ENCODE measurements at places on chromosomes 1 and 21.

GRCh38 chr1:240495601-240496000 lies 116.4 kb downstream of the GREM2 start:
- DNase-seq, result no peak

DNA sequence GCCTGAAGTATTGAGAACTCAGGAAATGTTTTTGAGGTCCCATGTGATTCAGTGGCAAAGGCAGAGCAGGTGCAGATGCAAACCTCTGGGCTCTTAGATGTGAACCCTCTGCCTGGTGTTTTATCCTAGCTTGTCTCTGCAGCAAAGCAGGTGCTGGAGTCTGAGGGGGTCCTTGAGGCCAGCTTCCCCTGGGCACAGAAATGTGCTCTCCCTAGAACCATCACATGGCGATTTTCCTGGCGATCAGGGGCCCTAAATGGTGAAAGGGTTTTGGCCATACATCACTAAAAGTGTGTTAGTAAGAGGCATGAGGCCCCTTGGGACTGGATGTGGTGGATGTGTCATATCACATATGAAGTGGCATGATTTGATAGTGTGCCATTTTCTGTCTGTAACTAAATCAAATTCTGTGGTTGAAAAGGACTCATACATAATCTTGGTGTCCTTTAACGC lies 144.8 kb downstream of the ST6GALNAC3 start:
- no peak for DNase-seq

- DNase-seq, result no peak
Observed at GRCh38 chr1:157090771-157091170, 8.8 kb downstream of the ETV3L start.

- peak; percentile 39 for DNase-seq
Observed at GRCh38 chr1:10693497-10694273, 102.8 kb downstream of the CASZ1 start.

DNA sequence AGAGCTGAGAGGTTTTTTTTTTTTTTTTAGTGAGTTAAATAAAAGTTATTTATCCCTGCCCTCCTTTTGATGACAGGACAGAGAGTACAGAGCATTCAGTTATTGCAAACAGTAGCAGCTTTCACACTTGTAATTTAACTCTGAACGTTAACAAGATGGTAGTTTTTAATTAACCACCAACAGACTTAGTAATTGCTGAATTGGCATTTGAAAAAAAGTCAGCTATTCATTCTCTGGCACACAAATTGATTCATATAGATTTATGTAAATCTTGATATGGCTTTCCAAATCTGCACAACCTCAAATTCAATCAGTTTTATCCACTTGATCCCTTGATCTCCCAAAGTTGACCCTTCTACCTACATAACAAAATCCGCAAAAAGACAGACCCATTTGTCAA lies 918 bp downstream of the LEMD1 start:
- no peak for DNase-seq

DNA sequence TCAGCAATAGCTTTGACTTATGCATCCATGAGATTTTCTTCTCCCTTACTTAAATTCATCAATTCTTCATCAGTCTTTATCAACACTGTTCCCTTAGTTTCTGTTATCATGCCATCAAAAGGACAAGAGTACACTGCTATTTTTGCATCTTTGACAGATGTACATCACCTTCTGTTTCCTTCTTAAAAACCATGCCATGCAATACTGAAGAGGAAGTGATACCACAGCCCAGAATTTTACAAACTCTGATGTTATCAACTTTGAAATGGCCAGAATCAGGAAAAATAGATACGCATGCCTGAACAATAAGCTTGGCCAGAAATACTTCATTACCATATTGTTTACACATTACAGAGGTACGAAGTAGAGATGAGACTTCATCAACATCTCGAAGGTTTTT lies 21.1 kb downstream of the FMO5 start:
- DNase-seq, result no peak

DNA sequence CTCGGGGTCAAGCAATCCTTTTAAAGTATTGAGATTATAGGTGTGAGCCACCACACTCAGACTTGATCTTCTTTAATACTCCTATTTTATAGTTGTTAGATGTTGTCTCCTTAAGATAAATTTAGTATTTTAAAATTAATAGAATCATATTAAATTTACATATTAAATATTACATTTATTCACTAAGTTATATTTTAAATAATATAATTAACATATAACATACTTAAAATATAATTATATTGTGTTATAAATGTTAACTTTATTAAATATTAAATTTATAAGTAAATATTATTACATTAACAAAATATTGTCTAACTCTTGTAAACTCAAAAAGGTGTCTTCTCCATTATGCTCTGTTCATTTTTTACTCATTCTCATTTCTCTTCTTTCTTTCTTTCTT lies 675.9 kb upstream of the ADGRL4 start:
- DNase-seq, result no peak

- DNase-seq, result no peak
Observed at GRCh38 chr1:49229555-49229954, 452.9 kb upstream of the BEND5 start.

- peak; percentile 35 for DNase-seq
Observed at GRCh38 chr1:15684468-15685291, 560 bp downstream of the PLEKHM2 start.

DNA sequence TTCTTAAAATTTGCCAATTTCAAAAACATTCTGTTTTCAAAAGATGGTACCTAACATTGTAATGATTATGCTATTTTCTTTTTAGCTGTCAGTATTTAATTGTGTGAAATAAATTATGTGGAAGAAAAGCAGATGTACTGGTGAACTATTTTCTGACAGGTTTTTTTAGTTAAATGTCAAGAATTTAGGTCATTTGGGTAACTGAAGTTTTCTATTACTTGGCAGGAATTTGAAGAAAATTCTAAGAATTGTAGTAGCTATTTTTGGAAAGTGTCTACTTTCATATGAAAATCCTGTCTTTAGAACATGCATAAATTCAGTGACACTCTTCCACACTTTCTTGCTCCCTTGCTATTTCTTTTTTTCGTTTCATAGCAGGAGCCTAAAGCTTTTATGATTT lies 28.5 kb upstream of the PTPRC start:
- no peak for DNase-seq

DNA sequence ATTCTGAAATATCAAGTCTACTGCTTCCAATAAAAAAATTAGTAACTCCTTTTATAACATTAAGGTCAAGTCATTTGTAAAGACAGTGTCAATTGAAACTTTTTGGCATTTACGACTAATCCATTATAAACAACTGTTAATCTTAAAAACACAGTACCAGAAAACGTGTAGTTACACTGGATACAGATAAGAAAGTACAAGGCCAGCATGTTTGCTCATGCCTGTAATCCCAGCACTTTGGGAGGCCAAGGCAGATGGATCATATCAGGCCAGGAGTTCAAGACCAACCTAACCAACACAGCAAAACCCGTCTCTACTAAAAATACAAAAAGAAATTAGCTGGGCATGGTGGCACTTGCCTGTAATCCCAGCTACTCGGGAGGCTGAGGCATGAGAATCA lies 29.4 kb downstream of the DENND1B start:
- no peak for DNase-seq

DNA sequence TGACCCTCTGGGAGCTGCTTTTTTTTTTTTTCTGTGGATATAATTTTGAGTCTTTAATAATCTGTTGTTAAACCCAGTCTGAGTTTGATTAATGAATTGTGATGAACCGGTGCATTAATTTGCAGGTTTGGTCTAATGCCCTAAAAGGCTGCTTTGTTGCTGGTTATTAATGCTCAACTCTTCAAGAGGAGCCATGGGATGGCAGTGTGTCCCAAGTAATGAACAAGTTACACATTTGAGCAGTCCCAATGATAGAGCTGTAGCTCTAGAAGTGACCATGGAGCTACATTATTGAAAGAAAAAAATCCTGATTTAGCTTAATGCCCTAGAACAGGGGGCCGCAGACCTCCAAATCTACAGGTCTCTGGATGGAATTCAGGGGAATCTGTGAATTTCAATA lies 53.1 kb downstream of the RWDD3 start:
- DNase-seq, result no peak

DNA sequence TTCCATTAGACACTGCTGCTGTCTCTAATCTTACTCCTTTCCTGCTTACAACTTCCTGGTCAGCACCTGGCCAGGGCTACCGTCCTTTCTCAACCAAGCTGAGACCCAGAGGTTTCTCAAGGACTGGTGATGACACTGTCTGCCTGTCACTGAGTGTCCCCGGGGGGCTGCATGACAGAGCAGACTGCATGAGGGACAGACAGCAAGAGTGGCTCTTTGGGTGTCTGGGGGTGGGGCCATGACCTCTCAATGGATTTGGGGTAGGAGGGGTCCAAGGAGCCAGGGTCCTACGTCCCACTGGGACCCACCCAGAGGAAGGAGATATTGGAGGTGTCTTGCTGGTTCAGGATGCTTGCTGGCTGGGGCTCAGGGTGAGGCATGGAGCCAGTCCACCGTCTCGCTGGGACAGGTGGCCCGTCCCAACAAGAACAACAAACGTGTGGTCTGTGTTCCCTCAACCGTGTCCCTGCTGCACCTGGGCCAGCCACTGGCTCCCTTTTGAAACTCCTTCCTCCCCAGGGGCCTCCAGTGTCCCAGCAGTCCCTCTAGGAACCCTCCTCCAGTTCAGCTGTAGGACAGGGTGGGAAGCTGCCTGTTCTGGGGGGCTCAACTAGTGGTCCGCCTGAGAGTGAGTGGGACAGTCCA lies 344.6 kb upstream of the AJAP1 start:
- no peak for DNase-seq

All from effector memory CD8-positive, alpha-beta T cell (primary cell).